ENCODE measurements at places on chromosomes 12 and 14.

DNA sequence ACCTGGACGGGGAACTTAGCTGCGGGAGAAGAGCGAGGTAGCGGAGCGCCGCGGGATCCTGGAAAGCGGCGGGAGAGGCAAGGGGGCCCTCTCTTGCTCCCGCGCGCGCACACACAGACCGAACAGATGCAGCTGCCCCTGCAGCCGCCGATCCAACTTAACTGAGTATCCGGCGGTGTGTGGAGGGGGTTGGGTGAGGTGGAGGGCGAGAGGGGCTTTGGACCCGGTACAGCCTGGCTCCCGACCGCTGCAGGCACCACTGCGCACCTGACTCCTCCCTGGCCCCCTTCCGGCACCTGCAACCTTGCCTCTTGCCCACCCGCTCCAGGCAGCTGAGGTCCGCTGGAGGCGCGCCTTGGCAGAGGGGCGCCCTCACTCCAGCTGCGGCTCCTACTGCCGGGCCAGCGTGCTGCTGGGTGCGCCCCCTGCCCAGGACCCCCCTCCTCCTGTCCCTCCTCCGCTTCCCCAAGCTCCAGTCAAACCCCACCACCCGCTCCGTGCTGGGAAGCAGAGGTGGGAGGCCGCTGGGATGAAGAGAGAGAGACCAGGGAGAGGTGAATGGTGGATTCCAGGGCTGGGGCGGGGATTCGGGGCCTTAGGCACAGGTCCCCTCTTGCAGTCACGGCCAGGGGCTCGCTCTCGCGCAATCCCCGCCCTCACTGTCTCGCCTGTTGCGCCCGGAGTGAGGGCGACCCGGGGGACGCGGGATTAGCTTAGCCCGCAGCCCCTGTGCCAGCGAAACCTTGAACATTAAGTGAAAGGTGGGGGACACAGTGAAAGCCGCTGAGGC, 2.6 kb downstream of the DIO3 start:
- DNase-seq = no peak

DNA sequence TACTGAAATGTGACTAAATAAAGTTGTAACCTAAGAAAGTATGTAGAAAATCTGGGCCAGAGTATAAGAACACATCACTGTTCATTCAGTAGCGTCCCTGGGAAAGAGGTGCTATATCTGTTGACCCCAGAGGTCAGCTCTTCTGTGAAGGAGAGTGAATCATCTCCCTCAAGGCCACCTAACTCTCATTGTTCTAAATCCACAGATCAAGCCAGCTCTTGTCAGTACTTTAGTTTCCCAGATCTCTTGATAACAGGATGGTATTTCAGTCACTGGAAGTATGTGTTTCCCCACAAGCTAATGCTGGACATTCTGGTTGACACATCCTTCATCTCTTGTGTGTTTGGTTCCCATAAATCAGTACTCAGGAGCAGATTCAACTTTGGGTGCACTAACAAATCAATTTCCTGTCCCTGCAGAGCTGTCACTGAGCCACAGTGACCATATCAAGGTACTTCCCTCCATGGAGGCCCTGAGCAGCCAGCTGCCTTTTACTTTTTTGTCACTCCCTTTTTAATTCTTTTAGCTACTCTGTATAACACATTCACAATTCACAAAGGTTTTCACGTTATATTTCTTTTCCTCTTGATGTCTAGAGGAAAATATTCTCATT, 7.8 kb downstream of the KRT1 start:
- DNase-seq = no peak

GRCh38 chr14:45906257-45906656, 653.3 kb upstream of the MIS18BP1 start:
- DNase-seq = no peak

DNA sequence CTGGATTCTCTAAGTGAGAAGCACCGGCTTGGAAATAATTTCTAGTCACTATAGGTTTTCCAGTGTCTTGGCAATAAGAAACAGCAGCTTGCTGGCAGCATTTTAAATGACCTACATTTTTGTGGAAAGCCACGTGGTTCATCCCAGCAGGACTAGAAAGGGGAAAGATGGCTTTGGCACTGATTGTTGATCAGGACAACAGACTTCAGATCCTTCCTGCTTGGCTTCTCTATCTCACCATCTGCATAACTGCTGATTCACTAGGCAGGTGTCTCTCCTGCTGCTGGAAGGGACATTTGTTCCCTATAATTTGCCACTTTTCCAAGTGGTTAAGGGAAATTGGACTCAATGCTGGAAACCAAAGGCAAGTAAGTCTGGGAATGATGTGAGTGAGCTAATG, 131.0 kb downstream of the TTC8 start:
- no peak for DNase-seq

DNA sequence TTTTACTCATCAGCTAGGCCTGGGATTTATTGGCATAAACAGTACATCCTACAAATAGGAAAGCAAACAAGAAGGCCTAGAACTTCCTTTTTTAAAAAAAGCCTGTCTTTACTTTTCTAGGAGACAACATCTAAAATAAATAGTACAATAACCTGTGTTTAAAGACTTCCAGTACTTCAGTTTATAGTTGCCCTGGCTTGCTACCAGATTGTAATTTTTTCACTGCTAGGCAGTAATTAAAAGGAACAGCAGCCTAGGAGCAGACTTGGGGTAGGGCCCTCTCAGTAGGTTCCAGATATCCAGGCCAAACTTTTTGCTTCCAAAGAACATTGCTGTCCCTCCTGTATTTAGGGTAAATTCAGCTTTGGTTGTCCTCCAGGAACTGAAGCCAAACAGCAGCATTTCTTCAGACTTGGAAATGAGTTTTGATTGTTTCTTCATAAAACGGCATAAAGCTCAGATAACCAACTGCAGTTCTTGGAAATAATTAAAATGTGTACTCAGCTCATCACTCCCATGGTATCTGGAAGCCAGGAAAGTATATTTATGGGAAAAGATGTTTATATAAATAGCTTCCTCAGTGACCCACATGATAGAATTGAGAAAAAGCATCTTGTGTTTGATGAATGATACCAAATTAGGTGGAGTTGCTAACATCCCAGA, 61.7 kb downstream of the PPP1R36 start:
- no peak for DNase-seq

DNA sequence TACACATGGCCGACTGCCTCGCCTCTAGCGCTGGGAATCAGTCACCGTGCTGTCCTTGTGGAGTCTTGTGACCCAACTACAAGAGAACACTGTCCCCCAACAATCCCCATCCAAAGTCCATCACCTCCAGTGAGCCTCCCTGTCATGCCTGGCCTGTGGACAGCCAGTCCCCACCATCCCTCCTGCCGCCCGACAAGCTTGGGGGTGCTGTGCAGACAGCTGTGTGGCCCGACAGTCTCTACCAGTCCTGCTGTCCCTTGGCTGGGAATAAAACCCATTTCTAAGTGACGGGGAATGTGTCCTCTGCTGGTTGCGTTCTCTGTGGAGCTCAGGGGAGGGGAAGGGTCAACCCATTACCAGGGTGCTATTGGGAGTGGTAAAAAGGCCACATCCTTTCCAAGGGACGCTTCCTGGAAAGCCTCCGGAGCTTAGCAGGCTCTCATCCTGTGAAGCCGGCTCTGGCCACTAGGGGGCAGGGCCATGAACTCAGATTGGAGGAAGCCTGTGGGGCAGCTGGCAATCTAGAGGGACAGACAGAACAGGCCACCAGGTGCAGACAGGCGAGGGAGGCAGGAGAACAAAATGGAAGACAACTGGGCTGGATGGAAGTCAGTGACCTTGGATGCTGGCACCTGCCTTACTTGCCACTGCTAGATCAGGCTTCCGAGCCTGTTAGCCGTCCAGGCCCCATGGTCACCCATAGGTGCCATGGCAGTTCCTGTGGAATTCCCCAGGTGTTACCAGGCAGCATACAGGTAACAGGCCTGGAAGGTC, 12.0 kb upstream of the BLTP3B start:
- peak; percentile 68 for DNase-seq

DNA sequence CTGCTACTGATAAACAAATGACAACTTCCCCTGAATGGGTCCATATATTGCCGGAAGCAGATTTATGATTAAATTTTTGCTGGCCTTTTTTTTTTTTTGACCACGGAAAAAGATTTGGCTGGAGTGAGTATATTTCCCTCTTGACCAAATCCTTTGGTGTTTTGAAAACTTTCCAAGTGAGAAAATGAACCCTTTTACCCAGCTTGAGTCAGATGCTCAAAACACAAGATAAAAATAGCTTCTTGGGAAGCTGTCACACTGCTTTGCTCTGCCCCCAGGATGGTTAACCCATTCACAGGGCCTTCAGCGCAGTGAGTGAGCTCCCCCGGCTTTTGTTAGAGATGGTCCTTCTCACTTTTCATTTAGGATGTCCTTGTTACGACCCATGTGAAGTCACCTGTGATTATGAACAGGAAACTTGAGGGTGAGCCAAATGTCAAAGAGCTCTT, 224.3 kb downstream of the PELI2 start:
- DNase-seq = no peak

GRCh38 chr14:92755495-92755894, 7.1 kb upstream of the LGMN start:
- DNase-seq = no peak

DNA sequence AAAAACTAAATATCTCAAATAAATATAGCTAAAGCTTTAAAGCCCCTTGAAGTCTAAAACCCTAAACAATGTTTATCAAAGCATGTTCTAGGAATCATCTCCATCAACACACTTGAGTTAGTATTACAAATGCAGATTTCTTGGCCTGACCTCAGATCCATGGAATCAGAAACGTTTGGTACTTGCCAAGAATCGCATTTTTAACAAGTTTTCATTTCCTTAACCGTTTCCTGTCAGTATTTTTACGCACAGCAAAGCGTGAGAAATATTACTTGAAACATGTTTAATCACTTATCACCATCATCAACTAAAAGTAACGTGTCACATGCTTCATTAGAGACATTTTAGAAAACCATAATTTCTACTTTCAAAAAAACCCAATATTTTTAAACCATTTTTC, 9.7 kb downstream of the SLCO1C1 start:
- no peak for DNase-seq

GRCh38 chr12:106227641-106228319, 20.0 kb downstream of the CKAP4 start:
- peak; percentile 48 for DNase-seq

- DNase-seq = no peak
Observed at GRCh38 chr12:69085852-69086251, 152.9 kb upstream of the CPM start.

- no peak for DNase-seq
Observed at GRCh38 chr12:109900752-109901580, 892 bp downstream of the TCHP start.

DNA sequence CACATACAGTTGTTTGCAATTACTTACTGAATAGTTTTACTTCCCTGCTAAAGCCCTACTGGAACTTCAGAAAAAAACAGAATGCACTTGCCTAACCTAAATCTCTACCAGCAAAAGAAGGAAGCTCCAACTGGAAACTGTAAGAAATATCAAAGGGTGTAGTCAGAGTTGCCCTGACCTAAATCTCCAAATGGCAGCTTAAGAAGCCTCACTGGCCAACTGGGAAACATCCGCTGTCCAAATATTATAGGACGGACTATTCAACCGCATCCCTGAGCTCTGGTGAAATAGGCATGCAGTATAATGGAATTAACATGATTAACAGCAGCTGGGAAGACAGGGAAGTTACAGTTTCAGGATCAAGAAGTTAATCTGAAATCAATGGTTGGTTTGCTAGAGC, 24.3 kb downstream of the ANAPC7 start:
- DNase-seq = no peak

DNA sequence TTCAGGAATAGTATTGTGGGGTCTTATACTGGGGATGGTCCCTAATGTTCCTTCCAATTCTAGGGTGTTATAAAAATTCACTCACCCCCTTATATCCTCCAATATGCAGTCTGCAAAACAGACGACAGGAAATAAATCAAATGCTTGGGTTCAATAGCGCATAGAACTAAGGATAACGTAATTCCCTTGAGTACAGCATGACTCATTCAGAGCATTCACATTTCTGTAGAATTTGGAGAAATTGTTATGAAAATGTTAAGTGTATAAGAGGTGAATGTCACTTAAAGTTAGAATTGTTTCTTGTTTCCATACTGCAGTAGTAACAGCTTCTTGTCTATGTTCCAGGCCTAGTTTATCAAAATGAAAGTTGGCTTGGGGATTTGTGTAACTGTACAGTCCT, 271.4 kb downstream of the RPS29 start:
- DNase-seq = no peak

DNA sequence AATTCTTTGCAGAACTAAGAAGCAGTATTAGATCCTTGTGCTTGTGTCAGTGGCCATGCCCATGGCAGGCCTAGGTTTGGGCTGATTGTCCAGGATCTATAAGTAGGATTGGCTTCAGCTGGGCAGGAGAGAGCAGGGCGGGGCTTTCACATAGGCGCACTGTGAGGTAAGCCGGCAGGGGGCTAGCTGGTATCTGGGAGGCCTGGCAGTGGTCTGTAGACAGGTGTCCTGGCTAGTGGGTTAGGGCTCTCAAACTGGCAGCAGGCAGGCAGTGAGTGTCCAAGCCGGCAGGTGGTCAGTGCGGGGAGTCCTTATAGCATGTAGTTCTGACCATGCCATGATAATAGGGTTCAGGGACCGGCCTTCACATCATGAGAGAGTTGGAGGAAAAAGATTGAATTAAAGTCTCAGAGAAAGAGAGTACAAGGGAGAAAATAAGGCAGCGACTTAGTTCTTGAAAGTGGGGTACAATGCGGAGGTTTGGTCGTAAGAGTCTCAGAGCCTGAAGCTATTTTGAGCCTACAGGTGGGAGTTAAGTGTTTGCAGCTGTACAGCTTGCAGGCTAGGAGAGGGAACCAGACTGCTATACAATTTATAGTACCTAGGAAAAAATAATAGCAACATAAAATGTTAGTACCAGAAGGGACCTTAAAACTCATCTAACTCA, 137.4 kb downstream of the TPH2 start:
- DNase-seq = no peak

- no peak for DNase-seq
Observed at GRCh38 chr14:102878174-102878969, 44.1 kb upstream of the AMN start.

DNA sequence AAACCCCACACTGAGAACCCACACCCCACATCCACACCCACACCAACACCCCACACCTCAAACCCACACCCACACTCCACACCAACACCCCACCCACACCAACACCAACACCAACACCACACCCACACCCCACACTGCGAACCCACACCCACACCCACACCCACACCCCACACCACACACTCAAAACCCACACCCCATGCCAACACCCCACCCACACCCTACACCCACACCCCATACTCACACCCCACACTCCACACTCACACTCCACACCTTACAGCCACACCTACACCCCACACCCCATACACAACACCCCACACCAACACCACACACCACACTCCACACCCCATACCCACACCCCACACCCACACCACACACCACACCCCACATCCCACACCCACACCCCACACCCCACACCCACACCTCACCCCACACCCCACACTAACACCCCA, 38.0 kb downstream of the TMEM120B start:
- DNase-seq = no peak

- no peak for DNase-seq
Observed at GRCh38 chr14:87810711-87811110, 182.3 kb downstream of the GALC start.

- DNase-seq = no peak
Observed at GRCh38 chr12:1927751-1928351, 9.4 kb upstream of the CACNA2D4 start.

GRCh38 chr12:79455286-79455685, 235.5 kb downstream of the PAWR start:
- DNase-seq = no peak

Measured in stimulated activated CD4-positive, alpha-beta T cell treated with anti-CD3 and anti-CD28 coated beads, Interleukin-1b, Interleukin-23, amount 100 ng/mL, for 48 hours (primary cell).